ENCODE measurements at places on chromosomes 5 and 9. TPM values are rescaled to one million over a fixed set of nuclear protein-coding genes. Genes with fewer than 3 reads are reported as not detected.

MSX2 gene
- total RNA-seq: 0.17 TPM

PCDHB16 gene
- total RNA-seq: 2.4 TPM

CD274 gene
- total RNA-seq: not detected

KIF4B gene
- not detected for total RNA-seq

STC2 gene
- total RNA-seq: 160 TPM

IL33 gene
- not detected for total RNA-seq

BSPRY gene
- total RNA-seq: 7.7 TPM

ATG10 gene
- 12.5 TPM for total RNA-seq

MEGF10 gene
- 28.3 TPM for total RNA-seq

KLF4 gene
- 26.8 TPM for total RNA-seq
